ENCODE measurements at places on chromosomes 2 and 18.

GRCh38 chr18:24231773-24232735, 93.2 kb downstream of the CABYR start:
- no peak for DNase-seq

DNA sequence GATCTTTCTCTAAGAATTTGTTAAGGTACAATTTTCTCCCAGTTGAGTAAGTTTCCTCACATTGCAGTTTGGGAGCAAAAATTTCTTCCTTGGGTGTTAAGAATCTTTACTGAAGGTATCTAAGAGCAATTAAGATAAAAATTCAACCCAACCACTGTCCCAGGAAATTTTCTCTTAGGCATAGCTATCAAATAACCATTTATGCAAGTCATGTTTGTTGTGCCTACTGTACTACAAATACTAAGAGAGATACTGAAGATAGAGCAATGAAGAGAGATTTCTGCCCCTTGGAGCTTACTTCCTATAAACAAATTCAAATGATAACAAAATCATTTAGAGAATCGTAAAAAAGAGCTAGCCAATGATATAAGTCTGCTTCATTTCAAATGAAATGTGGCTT, 402.8 kb downstream of the LRRTM4 start:
- DNase-seq, result no peak

- no peak for DNase-seq
Measured at GRCh38 chr2:112588611-112589045, 4.2 kb downstream of the CHCHD5 start.

DNA sequence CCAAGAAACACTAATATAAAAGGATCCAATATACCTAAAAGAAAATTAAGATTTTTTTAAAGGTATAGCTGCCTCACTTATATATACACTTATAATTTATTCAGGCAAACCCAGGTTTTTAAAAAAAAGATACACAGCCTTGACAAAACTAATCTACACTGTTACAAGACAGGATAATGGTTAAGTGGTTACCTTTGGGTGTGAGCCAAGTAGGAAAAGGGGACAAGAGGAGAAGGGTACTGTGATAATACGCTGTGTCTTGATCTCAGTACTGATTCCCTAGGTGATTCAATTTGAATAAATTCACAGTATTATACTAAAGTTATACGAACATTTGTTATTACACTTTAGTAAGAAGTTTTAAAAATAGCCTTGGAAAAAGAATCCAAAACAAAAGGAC, 30.6 kb downstream of the KLHL41 start:
- no peak for DNase-seq

- peak; percentile 59 for DNase-seq
Measured at GRCh38 chr2:127829845-127830246, 18.9 kb upstream of the WDR33 start.

DNA sequence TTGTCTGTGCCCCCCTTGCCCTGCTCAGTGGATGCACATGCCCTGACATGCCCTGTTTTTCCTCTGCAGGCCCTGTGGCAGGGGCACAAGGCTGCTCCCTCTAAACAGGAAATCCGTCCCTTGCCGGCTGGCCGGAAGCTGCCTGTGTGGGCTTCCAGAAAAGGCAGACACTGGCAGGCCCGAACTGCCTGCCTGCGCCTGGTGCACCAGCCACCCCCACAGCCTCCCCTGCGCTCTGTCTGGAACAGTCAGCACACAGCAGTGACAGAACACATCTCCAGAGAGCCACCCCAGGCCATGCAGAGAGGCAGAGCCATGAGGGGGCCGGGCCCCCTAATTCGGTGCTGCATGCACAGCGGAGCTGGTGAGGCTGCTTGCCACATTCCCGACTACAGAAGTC, 33.5 kb downstream of the LOXHD1 start:
- no peak for DNase-seq

- no peak for DNase-seq
Measured at GRCh38 chr18:37453752-37454151, 111.8 kb downstream of the CELF4 start.

- no peak for DNase-seq
Measured at GRCh38 chr2:197209246-197209645, 101.3 kb downstream of the ANKRD44 start.

DNA sequence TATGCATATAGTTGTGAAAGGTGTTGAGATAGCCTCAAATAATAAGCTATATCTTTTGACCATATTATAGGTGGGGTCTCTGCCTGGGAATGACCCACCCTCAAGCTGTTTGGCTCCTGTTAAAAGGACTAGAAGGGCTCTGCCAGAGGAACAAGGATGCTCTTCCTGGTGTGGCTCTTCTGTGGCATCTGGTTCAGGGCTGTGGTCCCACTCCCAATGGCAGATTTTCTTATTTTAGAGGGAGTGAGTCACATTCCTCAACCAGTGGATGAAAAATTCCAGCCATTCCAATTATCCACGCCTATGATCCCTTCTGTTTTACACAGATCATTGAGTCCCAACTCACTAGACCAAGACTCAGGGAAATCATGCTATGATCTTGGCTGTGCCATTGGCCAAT, 119.9 kb downstream of the PARD3B start:
- DNase-seq, result no peak
